Esophagus mucosa (tissue), 1 donor: ENCODE measurements at places on chromosomes 3 and 15. TPM values are rescaled to one million over a fixed set of nuclear protein-coding genes. Genes with fewer than 3 reads are reported as not detected.
A peak's percentile ranks its signal among the peaks of the same experiment; 100 is the strongest.

DNA sequence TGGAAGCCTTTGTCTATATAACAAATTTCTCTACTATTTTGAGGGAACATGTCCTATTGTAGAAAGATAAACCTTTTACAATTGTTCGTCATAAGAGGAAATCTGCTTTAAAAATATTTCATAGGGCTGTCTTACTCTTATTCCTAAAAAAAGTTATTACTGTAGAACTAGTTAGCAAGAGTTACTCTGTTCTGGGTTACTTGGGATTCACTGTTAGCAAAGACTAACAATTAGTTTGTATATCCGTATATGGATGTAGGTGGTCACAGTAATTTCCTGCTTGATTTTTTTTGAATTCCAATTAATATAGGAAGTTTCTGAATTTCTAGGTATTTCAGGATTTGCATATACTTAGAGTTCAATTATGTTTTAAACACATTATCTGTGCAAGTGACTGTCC lies 413.5 kb downstream of the RBMS3 start:
- no peak for ATAC-seq

- no peak for ATAC-seq
These were observed 88.7 kb upstream of the UBE2E2 start for GRCh38 chr3:23114432-23114831.

DNA sequence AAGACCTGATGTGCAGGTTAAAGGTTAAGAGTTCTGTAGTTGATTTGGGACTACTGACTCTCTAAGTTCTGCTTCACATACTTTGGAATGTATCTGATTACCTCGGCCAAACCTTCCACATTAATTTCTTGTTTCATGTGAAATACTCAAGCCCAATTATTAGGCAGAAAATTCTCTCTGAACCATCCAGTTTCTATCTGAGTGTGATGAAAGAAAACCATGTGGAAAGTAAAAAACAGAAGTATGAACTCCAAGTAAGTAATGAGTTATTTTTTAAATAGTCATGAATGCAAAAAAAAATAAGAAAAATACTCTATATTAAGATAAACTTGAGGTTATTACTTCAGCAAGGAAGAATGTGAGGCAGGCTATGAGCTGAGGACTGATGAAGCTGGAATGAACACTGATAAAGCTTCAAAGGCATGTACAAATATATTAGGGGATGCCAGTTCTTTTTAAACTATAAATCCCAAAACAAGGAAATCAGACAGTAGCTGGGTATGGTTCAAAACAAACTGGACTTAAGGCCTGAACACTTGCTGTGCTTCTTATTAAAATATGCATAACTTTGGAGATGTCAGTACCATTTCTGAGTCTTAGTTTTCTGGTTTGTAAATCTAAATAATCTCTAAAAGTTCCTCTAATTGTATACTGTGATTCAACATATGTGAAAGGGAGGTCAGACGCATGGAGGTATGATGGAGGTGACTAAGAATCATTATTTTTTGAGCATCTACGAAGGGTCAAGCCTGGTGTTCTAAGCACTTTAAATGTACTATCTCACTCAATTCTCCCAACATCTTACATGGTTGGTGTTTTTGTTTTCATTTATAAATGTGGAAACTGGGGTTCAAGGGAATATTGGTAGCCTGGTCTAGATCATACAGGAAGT lies 59.6 kb downstream of the COL6A6 start:
- ATAC-seq = no peak

- no peak for ATAC-seq
These were observed 38.5 kb downstream of the TAMM41 start for GRCh38 chr3:11808231-11808630.

DNA sequence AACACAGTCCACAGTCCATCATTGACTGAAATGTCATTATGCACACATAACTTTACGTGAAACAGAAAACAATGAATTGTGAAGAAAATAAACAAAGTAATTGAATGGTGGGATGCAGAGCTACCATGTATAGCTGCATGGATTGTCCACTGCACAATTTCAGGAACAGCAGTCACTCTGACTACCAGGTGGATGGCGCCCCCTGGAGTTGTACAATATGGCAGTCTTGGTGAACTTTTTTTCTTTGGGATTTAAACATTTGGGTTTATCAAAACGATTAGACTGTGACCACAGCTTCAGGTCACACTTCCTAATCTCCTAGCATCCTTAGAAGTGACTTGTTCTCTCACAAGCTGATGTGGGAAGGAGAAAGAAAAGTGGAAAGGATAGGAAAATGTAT lies 48.9 kb upstream of the TCF12 start:
- ATAC-seq = no peak

DNA sequence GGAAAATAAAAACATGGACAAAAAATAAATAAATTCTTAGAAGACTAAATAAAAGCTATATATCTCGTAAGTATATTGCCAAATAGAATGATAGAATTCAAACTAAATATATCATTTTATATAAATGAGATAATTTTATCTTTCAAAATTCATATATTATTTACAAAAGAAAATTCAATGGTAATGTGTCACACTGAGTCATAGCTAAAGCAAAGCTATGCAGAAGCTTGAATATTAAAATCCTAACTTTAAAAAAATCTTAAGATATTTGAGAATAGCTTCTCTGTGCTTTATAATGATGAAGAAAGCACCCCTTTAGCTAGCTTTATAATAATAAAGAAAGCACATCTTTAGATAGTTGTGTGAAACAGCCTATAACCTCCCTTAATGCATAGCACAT lies 1010.8 kb downstream of the OTOL1 start:
- no peak for ATAC-seq

GRCh38 chr3:134852893-134853351 lies 57.9 kb downstream of the EPHB1 start:
- peak; percentile 58 for ATAC-seq

DNA sequence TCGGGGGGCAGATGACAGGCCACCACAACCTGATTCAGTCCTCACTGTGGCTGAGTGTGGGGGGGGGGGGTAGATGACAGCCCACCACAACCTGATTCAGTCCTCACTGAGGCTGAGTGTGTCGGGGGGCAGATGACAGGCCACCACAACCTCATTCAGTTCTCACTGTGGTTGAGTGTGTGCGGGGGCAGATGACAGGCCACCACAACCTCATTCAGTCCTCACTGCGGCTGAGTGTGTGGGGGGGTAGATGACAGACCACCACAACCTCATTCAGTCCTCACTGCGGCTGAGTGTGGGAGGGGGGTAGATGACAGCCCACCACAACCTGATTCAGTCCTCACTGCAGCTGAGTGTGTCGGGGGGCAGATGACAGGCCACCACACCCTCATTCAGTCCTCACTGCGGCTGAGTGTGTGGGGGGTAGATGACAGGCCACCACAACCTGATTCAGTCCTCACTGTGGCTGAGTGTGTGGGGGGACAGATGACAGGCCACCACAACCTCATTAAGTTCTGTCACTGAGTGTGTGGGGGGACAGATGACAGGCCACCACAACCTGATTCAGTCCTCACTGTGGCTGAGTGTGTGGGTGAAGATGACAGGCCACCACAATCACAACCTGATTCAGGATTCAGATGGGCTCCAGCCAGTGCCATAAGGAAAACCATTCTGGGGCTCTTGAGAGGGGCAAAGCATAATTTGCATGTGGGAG lies 16.9 kb downstream of the ZNF717 start:
- ATAC-seq = no peak

DNA sequence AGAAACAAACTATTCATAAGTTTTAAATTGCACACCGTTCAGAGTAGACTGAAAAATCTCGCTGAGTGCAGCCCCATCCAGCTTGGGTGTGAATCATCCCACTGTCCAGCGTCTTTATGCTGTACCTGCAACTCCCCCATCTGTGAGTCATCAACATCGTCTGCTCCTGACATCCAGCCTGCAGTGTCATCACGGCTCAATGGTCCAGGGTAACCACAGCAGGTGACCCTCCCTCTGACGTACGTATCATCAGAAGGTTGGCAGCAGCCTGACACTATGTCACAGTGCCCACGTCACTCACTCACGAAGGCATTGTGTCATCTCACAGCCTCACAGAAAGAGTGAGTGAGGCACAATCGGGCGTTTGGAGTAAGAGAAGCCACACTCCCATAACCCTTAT lies 65.2 kb downstream of the TPRA1 start:
- peak; percentile 61 for ATAC-seq

DNA sequence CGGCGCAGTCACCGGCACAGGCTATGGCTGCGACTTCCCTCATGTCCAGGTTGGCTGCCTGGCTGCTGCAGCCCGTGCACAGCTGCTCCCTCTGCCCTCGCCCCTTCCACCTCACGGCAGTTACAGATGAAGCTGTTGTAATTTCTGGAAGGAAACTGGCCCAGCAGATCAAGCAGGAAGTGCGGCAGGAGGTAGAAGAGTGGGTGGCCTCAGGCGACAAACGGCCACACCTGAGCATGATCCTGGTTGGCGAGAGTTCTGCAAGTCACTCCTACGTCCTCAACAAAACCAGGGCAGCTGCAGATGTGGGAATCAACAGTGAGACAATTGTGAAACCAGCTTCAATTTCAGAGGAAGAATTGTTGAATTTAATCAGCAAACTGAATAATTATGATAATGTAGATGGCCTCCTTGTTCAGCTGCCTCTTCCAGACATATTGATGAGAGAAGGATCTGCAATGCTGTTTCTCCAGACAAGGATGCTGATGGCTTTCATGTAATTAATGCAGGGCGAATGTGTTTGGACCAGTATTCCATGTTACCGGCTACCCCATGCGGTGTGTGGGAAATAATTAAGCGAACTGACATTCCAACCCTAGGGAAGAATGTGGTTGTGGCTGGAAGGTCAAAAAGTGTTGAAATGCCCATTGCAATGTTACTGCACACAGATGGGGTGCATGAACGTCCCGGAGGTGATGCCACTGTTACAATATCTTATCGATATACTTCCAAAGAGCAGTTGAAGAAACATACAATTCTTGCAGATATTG lies 13.2 kb upstream of the GNB4 start:
- ATAC-seq = peak; percentile 97

GRCh38 chr3:126393563-126393962 lies 1.1 kb upstream of the CFAP100 start:
- ATAC-seq = no peak

GRCh38 chr3:138367911-138368310 lies 19.5 kb downstream of the MRAS start:
- no peak for ATAC-seq

DNA sequence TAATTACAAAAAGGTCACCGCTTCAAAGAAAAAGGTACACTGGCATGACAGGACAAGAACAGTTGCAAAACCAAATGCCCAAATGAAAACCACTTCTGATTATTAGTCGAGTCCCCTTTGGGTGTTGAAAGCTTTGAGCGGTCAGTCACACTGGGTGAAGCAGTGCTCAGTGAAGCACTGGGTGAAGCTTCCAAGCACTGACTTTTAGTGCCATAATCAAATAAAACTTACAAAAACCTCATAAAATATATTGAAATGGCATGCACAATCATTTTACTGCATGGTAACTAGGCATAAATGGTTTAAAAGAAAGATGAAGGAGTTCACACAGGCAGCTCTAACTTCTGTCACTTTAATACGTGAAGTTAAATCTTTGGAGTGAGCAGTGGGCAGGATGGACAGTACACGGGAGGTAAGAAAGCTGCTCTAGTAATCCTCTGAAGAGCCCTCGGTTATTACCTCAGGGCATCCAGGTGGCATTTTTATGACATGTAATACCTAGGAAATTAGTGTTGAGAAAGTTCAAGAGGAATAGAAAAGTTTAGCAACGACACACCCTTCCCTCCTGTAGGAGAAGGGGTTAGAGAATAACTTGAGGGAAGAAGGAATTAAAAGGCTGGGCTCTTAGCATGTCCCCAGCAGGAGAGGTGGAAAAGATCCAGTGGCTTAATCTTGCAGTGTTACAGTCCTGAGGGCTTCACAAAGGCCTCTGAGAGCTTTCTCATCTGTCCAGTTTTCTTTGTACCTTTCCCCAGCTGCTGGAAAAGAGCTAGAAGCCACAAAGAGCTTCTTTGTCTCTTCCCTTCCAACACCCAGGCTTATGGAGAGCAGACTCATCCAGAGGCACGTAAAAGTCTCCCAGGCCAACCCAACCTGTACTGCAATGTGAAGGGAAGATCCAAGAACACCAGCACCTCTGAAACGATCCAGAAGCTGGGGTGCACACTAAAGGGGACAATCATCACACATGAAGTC lies 64.9 kb upstream of the MYO5C start:
- ATAC-seq = peak; percentile 26

GRCh38 chr3:70716832-70717231 lies 404.4 kb upstream of the MDFIC2 start:
- no peak for ATAC-seq

GRCh38 chr3:182911782-182912111 lies 68.6 kb downstream of the DCUN1D1 start:
- peak; percentile 51 for ATAC-seq

GRCh38 chr3:11631820-11632219 lies 11.9 kb downstream of the VGLL4 start:
- ATAC-seq = no peak

DNA sequence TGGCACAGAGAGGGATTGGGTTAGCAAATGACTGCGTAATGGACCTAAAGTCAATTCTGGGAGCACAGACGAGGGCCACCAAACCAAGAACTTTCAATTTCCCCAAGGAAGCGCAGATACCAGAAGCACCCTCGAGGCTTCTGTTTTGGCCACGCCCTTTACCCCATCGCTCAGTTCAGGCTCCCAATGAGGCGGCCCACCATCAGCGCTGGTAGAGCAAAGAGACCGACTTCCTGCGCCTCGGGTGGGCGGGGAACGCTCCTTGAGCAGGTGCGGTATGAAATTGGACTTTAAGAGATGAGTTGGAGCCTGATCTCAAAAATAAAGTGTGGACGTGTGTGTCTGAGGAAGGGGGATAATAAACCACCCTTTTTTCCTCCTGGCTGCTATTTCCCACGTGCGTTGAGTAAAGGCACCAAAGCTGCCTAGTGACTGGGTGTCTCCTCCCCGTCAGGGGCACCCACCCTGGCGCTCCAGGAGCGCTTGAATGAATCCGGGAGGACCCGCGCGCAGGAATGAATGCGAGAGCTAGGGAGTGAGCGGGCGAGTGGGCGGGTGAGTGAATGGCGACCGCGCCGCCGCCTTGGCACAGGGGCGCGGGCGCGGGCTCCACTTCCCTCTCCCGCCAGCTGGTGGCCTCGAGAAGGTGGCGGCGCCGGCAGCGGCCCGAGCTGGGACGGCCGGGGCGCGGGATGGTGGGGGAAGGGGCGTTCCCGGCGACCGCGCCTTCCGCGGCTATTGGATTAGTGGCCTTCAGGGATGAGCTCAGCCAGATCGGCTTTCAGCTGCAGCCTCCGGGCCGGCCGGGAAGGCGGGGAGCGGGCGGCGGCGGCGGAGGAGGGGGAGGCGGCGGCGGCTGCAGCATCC lies at the start of gene SPSB4:
Gene SPSB4, plus strand, starts transcription at position 772 of the 867 bp plus-strand sequence. CDS start 14,758 bp downstream, outside the sequence.
- ATAC-seq = peak; percentile 34

- no peak for ATAC-seq
These were observed 219.2 kb downstream of the GREM1 start for GRCh38 chr15:32936976-32937375.

GRCh38 chr3:197417441-197417840 lies 119.0 kb upstream of the DLG1 start:
- ATAC-seq = peak; percentile 71

Gene CELSR3
- 0.88 TPM for total RNA-seq

Gene WDR72
- total RNA-seq = 0.76 TPM

Gene SKOR1
- total RNA-seq = 0.08 TPM

Gene SPATA12
- total RNA-seq = not detected

Gene HERC2
- total RNA-seq = 34.1 TPM

Gene PPP1R14D
- total RNA-seq = not detected

Gene CNTN3
- 0.04 TPM for total RNA-seq

Gene SCAMP5
- total RNA-seq = 0.84 TPM

Gene PTPRG
- total RNA-seq = 9.2 TPM
